ENCODE measurements at places on chromosomes 6 and 20.

- DNase-seq: no peak
Measured at GRCh38 chr6:33324125-33324524, 6.6 kb upstream of the ZBTB22 start.

DNA sequence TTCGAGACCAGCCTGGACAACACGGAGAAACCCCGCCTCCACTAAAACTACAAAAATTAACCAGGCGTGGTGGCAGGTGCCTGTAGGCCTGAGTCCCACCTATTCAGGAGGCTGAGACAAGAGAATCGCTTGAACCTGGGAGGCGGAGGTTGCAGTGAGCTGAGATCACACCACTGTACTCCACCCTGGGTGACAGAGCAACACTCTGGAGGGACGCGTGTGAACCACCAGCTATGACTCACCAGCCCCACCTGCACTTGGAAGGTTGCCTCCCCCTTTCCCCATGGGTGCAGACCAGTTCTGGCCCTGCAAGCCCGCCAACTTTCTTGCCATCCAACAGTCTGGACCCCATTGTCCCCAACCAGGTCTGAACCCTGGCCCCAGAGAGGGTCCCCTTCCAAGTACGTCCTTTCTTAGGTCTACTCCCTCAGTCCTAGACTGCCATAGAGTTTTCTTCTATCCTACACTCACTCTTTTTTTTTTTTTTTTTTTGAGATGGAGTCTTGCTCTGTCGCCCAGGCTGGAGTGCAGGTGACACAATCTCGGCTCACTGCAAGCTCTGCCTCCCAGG lies 29.2 kb downstream of the ATP9A start:
- no peak for DNase-seq

DNA sequence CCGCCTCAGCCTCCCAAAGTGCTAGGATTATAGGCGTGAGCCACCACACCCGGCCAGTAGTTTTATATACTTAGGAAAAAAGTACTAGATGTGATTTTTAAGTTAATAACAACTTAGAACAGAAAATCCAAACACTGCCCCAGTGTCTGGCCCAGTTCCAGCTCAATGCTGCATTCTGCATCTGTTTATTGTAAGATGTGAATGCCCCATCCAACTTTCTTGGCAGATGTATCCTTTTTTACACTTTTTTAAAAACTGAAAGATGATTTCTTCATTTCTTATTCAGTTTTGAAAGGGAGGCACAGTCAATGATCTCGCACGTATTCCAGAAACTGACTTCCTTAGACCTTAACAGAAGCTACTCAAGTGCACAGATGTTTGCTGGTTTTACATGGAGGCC lies 85.6 kb upstream of the SRSF6 start:
- DNase-seq: no peak

- DNase-seq: peak; percentile 31
Measured at GRCh38 chr20:6122111-6122872, 538 bp downstream of the FERMT1 start.

DNA sequence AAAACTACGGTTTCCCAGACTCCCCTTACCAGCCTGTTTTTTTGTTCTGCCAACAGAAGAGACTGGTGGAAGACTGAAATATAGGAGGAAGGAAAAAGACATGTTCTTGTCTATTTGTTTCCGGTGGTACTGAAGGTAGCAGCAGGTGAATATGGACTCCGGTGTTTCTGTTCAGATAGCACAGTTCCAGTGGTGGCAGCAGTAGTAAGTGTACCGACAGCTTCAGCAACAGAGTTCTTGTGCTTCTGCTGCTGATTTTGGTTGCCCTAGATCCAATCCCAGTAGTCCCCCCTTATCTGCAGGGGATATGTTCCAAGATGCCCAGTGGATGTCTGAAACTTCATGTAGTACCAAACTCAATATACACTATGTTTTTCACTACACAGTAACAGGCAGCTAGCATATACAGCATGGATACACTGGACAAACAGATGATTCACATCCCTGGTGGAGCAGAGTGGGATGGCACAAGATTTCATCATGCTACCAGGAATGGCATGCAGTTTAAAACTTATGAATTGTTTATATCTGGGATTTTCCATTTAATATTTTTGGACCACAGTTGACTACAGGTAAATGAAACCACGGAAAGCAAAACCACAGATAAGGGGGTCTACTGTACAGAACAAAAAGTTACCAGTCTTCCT lies 301.8 kb downstream of the BTBD9 start:
- DNase-seq: peak; percentile 90

DNA sequence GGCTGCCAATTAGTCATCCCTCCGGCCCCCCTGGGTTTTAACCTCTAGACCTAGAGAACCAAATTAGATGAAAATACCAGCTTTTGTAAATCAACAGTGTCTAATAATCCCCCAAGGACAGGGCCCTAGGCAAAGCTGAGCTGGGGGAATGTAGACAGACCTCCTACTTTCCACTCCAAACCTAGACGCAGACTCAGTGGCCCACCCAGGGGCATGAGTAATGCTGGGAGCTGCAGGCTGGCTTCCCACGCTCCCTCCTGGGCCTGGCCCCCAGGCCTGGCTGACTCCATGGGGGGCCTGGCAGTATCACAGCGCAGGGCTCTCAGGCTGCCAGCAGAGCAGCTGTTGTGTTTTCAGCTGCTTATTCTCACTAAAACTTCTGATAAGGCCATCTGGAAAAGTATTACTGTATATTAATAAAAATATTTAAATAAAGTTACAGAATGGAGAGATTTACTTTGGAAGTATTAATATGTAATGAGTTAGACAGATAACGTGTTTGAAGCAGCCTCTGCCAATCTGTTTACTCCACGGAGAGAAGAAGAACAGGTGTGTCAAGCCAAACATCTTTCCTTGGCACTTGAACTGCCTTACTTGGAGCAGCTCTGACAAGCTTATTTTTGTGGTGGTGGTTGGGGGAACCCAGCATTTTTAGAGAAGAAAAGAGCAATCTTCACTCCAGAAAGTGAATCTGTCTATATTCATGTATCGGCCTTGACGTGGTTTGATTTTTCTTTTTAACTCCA lies 144.0 kb upstream of the AGPAT4 start:
- peak; percentile 98 for DNase-seq
